ENCODE measurements at places on chromosomes 12 and 14.

DNA sequence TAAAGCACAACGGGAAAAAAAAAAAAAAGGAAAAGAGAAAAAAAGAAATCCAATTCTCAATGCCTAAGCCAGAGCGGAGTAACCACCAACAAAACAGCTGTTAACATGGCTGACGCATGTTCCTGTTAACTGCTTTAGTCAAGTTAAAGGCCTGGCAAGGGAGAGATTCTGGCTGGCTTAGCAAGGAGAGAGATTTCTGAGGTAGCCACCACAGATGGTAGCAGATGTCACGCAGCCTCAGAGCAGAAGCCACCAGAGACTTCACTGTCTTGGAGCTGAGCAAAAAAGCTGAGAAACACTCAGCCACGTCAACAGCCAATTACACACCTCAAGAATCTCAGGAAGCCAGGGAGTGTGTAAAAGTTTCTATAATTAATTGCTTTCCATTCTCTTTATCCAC, 87.1 kb downstream of the TMCC3 start:
- DNase-seq = no peak

DNA sequence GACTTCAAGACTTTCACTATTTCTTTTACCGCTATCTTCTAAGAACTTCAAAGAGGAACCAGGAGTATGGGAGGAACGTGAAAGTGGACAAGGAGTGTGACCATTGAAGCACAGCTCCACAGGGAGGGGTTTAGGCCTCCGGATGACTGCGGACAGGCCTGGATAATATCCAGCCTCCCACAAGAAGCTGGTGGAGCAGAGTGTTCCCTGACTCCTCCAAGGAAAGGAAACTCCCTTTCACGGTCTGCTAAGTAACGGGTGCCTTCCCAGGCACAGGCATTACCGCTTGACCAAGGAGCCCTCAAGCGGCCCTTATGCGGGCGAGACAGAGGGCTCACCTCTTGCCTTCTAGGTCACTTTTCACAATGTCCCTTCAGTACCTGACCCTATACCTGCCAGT, 267.0 kb downstream of the RPL10L start:
- no peak for DNase-seq

- DNase-seq = no peak
Measured at GRCh38 chr12:123621101-123621500, 12.4 kb downstream of the EIF2B1 start.

GRCh38 chr12:64450057-64450640, 1.8 kb upstream of the TBK1 start:
- no peak for DNase-seq

DNA sequence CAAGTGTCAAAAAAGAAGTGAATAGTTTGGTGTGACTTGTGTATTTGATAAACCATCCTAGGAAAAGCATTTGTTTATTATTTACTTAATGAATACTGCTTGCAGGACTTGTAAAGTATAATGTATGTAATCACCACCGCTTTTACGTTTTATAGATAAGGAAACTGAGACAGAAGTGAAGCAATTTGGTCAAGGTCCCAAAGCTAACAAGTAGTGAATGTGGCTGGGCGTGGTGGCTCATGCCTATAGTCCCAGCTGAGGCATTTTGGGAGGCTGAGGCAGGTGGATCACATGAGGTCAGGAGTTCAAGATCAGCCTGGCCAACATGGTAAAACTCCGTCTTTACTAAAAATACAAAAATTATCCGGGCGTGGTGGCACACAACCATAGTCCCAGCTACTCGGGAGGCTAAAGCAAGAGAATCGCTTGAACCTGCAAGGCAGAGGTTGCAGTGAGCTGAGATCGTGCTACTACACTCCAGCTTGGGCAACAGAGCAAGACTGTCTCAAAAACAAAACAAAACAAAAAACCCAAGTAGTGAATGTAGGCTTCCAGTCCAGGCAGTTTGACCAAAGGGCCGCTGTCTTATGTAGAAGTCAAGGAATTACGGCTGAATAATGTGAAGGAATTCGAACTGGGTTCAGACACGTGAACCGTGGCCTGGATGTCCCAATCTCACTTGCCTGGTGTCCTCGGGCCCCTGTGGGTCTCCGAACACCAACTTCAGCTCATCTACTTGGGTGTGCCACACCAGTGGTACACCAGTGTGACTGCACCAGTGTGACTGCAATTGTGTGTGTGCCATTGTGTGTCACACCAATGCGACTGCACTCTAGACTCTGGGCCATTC, 88.3 kb upstream of the MED13L start:
- DNase-seq = no peak

- no peak for DNase-seq
Measured at GRCh38 chr14:86570371-86570770, 1040.4 kb downstream of the FLRT2 start.

DNA sequence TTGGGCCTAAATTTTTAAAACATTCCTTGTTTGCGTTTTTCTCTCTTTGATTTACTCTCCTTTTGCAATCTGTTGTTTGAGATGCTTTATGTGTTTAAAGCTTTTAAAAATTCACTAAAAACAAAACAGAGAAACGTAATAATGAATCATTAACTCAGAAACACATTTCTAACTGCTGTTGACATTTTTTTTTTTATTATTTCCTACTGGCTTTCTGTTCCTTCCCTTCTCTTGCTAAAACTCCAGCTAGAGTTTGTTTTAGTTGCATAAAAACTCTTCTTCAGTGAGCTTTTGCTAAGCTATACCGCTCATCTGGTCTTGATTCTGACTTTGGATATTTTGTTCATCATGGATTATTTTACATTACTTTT, 29.0 kb upstream of the SRGAP1 start:
- DNase-seq = no peak

GRCh38 chr12:121379945-121380344, 20.0 kb upstream of the RNF34 start:
- no peak for DNase-seq

DNA sequence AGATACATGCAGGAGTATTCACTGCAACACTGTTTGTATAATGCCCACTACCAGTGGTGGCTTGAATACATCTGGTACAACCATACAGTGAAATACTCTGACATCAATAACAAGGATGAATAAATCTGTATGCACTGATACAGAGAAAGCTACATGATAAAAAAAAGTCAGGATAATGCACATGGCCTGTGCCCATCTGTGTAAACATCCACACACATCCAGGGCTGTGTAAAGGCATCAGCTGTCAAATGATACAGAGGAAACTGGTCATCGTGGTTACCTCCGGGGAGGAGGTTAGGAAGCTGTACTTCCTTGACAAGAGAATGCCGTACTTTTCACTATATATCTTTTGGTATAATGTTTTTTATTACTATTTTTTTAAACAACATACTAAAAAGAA, 176.6 kb downstream of the FOXN3 start:
- DNase-seq = no peak
